ENCODE measurements at places on chromosomes 11 and 22. TPM values are rescaled to one million over a fixed set of nuclear protein-coding genes. Genes with fewer than 3 reads are reported as not detected.

DNA sequence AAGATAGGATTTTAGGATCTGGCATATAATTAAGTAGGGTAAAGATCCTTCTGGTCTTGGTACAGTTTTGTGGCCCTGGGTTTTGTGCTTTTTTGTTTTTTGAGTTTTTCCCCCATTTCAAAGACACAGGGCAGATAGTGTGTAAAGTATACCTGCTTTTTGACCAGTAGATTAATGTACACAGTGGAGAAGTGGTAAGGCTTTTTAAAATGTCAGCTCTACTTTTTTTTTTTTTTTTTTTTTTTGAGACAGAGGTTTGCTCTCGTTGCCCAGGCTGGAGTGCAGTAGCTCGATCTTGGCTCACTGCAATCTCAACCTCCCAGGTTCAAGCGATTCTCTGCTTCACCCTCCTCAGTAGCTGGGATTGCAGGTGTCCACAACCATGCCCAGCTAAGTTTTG is 4.0 kb downstream of the EP300 start:
- DNase-seq: no peak

- DNase-seq: no peak
These were observed 53.0 kb downstream of the DDI1 start for GRCh38 chr11:104089481-104089880.

DNA sequence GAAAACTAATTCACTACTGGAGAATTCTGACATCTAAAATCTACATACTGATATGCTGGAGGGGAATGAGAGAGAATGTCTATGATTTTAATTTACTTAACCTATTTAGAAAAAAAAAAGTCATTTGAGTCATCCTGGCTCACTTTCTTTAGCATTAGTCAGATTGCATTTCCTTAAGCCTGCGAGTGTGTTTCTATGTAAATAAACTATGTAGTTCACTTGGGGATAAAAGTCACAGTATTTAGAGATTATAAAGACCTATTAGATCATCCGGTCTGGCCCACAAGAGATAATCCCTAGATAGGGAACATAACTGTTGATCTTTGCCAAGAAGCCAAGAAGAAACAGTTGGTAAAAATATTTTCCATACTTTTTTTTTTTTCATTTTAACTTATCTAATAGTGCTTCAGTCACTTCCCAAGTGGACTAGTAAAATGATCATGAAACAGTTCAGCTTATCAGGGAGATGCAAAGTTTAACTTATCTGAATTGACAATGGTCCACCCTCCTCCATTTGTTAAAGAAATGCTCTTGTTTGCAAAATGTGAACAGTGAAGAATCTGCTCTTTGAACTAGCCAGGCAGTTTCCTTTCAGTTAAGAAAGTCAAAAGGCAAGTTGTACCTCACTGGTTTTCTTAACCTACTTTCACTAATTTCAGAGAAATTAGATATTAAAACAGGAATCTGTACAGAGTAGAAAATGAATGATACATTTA is 21.2 kb upstream of the BLID start:
- no peak for DNase-seq

DNA sequence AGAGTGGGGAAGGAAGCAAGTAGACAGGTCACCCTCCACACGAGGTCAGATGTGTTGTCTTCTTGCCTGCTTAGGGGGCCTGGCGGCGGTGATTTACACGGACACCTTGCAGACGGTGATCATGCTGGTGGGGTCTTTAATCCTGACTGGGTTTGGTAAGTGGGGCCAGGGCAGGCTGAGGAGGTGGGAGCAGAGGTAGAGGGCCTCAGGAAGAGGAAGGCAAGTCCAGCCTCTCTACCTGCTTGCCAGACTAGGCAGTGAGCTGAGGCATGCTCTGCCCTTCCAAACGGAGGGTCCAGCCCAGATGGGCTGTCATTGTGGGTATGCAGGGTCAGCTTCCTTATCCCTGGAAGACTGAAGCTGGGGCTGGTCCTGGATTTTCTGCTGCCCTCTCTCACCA is 39.9 kb downstream of the SLC5A1 start:
- DNase-seq: no peak

C1QTNF4 gene
- not detected for total RNA-seq

- no peak for DNase-seq
These were observed 30.3 kb downstream of the IGF2 start for GRCh38 chr11:2108675-2109491.

SMC1B gene
- 0.68 TPM for total RNA-seq

GRCh38 chr11:8219257-8220021 is 44.2 kb downstream of the LMO1 start:
- DNase-seq: no peak

RFPL1 gene
- total RNA-seq: not detected

GRCh38 chr11:72643547-72643946 is 30.7 kb downstream of the PDE2A start:
- no peak for DNase-seq

MS4A7 gene
- total RNA-seq: not detected

CRYBB3 gene
- total RNA-seq: 0.52 TPM
